ENCODE measurements at places on chromosomes 5 and 9.

- DNase-seq, result no peak
Observed at GRCh38 chr5:130102960-130103359, 198.7 kb downstream of the CHSY3 start.

DNA sequence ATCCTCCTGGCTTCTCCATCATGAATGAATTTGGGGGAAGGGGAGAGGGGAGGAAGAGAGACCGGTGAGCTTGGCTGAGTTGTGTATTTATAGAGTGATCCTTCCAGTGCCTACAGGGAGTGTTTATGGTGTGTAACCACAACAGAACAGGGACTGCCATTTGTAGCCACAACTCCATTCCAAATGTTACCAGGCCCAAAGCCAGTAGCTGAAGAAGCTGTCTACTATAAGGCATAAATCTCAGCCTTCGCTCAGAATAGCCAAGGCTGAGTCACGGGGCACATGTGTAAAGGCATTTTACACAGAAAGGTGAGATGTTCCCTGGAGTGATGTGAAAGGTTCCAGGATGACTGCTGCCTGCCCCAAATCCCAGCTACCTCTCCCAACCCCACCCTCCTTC, 2.5 kb downstream of the TMEM252 start:
- DNase-seq, result no peak

GRCh38 chr5:89338935-89339334, 456.0 kb upstream of the MEF2C start:
- no peak for DNase-seq

DNA sequence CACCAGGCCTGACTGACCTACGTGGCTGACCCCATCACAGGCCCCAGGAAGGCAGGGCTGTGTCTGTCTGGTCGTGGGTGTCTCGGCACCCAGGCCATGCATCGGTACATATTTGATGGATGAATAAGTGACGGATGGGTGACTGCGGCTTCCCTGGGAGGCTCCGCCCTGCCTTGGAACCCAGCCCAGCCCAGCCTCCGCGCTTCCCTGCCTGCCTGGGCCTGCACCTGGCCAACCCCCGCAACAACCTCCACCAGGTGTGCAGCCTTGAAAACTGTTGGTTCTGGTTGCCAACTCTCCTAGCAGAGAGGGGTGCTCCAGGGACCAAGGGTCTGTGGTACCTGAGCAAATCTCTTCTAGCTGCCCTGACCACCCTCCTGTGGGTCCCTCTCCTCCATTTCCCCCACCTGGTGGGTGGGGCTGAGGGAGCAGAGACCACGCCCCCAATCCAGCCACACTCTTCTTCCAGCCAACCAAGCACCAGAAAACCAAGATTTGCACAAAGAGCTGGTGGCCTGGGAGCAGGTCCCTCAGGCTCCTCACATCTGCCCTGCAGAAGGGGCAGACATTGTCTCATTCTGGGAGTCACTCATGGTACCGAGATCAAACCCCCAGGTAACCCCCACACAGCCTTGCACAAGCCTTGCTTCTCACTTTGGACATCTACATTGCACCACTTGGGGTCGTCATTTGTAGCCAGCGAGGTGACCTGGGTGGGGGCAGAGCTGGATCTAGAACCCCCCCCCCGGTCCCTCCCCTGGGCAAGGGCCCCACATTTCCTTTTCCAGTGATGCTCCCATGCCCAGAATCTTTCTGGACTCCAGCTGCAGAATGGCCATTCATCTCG, 100.6 kb upstream of the IER5L start:
- no peak for DNase-seq

- DNase-seq, result no peak
Observed at GRCh38 chr5:176530983-176531901, 6.0 kb downstream of the RNF44 start.

GRCh38 chr5:16018970-16019369, 160.6 kb downstream of the MARCHF11 start:
- no peak for DNase-seq

DNA sequence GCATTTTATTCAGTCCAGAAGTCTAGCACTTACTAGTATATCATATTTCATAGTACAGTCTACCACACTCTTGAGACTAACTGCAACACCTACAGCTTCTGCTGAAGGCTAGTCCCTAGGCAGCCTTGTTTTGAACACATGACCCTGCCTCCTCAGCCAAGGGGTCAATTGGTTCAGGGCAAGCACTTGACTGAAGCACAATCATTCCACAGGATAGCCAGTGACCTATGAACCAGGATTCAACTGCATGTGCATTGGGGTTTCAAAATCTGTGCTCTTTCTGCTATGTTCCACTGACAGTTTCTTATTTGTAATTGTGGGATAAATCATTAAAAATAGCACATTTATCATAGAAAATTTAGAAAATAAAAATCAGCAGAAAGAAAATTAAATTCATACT, 186.8 kb downstream of the TMEM161B start:
- no peak for DNase-seq

GRCh38 chr5:77355751-77356150, 136.4 kb downstream of the WDR41 start:
- DNase-seq, result no peak

GRCh38 chr5:36523926-36524325, 82.5 kb upstream of the SLC1A3 start:
- DNase-seq, result no peak

DNA sequence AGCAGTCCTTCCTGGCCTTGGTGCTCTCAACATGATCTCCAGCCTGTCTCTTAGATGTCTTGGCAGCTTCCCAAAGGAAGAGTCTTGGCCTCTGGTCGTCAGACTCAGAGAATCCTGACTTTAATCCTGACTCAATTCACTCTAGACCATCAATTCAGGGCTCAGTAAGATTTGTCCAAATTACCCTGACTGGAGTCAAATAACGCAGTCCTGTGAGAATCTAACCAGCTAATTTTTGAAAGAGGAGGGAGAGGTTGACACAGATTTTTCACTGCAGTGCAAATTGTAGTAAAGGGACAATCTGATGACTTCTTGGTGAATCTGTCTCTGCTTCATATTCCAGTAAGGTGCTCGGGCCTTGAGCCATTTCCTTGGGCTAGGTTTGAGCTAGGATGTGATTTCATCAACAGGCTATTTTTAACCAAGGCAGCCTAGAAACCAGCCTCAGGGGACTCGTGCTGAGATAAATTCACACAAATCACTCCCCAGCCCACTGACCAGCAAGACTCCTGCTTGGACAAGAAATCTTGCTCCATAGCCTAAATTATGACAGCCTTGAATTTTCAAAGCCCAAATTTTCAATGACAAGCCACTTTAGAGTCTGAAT, 257.4 kb downstream of the ENC1 start:
- DNase-seq, result no peak

- DNase-seq, result no peak
Observed at GRCh38 chr5:159088371-159088770, 11.3 kb downstream of the EBF1 start.

DNA sequence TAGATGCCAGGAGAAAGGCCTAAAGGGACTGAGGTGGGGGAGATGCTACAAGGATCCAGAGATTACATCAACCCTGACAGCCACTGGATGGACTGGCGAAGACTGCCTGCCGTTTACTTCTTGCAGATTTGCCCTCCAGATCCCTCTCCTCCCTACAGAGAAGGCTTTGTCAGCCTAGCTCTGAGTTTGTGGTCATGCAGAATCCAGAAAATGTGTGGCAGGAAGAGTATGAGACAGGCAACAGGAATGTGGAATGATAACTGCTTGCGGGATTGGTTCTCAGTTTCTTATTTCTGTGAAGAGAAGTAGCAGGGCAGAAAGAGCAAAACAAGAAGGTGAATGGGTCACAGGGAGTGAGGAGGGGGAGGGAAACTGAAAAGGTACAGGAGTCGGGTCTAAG, 129.6 kb downstream of the TLE1 start:
- no peak for DNase-seq

DNA sequence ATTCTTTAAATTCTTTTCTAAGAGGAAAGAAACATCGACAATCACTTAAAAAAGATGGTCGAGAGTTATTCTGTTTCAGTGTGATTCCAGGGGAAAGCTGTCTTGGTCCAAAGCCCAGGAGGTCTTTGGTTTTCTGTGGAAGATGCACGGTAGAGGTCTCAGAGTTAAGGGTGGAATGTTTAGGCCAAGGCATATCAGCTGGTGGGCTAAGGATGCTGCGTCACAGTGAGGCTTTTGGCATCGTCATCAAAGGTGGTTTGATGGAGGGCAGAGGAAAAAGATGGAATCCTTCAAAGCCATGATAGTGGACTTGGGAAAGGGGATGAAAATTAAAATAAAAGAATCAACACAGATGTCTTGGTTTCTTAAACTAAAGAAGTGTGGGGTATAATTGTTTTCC, 137.3 kb upstream of the ANKH start:
- no peak for DNase-seq

- no peak for DNase-seq
Observed at GRCh38 chr5:86974955-86975354, 292.7 kb upstream of the RASA1 start.

DNA sequence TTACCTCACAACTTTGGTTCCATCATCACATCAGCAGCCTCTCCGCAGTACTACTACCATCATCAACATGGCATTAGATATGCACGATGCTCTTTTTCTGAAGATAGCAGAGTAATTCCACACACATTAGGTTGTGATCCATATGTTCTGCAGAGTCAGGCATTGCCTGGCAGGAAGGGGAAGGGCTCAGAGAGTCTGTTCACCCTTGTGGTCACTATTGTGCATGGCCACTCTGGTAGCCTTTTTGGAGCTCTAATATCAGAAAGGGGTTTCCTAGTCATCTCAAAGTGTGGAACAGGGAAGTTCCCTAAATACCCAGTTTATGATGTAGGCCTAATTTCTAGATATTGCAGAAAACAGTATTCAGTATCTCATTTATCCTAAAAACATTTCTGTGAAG, 373.6 kb downstream of the BNC2 start:
- DNase-seq, result no peak

DNA sequence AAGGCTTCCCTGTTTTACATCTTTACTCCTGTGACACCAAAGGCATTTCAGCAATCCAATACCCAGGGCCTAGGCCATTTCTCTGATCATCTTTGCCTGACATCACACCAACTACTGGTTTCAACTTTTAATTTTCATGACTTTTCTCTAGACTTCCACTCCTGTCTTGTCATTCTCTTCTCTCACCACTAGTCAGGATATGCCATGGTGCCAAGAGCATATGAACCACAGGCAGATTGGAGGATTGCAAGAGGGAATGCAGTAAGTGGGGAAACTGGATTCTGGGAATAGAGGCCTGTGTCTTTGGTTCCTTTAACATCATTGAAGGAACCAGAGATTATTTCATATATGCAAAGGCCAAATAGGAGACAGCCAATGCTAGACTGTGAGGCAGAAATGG, 69.3 kb downstream of the ANKRD31 start:
- no peak for DNase-seq

- DNase-seq, result no peak
Observed at GRCh38 chr9:125360601-125361000, 99.0 kb downstream of the GAPVD1 start.

GRCh38 chr9:89929673-89930480, 325.1 kb downstream of the GADD45G start:
- no peak for DNase-seq
